ENCODE measurements at places on chromosomes 5 and 9.

GRCh38 chr9:15205632-15206420 lies 101.2 kb downstream of the TTC39B start:
- DNase-seq = no peak

DNA sequence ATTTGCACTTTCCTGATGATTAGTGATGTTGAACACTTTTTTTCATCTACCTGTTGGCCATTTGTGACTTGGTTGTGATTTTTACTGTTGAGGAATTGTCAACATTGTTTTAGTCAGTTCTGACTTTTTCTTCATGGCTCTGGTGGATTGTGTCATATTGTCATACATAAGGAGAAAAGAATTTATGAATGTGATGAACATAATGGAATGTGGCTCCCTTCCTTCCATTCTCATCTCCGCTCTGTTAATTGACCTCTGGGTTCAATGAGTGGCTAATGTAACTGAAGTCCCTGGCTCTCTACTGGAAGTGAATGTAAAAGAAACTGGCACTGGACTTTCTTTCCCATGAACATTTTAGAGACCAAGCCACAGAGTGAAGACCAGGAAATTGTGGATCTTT lies 49.2 kb downstream of the KIAA1958 start:
- DNase-seq = no peak

- DNase-seq = no peak
Measured at GRCh38 chr5:132557478-132558172, 848 bp downstream of the RAD50 start.

DNA sequence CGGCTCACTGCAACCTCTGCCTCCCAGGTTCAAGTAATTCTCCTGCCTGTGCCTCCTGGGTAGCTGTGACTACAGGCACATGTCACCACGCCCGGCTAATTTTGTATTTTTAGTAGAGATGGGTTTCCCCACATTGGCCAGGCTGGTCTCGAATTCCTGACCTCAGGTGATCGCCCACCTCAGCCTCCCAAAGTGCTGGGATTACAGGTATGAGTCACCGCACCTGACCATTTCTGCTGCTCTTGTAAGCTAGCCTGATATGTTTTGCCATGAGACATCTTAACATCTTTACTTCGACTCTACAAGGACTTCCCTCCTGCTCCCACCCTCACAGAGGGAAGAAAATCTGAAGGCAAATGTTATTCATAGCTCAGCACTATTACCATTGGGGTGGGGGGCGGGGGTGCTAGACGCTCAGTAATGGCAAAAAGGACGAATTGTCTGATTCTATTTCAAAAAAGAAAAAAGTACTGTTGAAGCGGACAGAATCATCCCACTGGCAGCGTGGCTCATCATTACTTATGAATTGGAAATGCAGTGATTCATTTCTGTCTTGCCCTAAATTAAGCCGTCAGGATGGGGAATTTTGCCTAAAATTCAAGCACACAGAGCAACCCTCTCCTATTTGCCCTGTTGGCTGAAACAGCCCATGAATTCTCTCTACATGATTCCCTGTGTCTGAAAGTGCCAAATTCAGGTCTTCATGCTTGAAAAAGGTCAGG lies 46.4 kb upstream of the WWC1 start:
- no peak for DNase-seq

DNA sequence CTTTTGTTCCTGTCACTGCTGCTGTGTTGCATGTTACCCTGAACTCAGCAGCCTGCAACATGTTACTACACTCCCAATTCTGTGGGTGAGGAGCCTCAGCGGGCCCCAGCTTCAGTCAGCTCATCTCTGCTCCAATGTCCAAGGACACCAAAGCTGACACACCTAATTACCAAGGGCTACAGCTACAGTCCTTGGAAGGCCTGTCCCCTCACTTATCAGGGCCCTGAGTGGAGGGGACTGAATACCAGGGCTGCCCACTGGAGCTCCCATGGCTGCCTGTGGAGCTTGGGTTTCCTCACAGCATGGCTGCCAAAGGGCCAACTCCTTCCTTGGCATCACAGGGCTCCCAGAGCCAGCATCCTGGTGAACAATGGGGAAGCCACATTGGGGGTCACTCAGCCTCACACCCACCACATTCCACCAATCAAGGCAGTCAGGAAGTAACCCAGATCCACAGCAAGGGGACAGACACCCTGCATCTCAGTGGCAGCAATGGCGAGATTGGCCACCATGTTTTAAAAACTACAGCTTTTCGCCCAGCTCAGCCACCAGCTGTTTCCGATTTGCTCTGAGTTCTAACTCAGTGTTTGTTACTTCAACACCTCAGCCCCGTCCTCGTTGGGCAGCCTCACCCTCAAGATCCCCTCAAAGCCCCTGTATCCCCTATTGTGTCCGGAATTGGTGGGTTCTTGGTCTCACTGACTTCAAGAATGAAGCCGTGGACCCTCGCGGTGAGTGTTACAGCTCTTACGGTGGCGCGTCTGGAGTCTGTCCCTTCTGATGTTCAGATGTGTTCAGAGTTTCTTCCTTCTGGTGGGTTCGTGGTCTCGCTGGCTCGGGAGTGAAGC lies 18.9 kb downstream of the SEMA4D start:
- no peak for DNase-seq

- no peak for DNase-seq
Measured at GRCh38 chr9:127878652-127879390, 1.3 kb upstream of the AK1 start.

DNA sequence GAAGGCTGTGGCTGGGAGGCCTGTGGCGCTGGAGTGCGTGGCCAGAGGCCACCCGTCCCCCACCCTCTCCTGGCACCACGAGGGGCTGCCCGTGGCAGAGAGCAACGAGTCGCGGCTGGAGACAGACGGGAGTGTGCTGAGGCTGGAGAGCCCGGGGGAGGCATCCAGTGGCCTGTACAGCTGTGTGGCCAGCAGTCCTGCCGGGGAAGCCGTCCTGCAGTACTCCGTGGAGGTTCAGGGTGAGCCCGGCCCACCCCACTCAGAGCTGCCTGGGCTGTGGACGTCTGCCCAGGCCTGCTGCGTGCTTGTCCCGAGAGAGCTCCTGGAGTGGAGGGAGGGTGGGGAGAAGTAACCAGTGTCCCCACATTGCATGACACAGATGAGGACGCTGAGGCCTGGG lies 89.2 kb downstream of the HMCN2 start:
- DNase-seq = no peak

- DNase-seq = no peak
Measured at GRCh38 chr9:34551751-34552605, 29.2 kb upstream of the ENHO start.

DNA sequence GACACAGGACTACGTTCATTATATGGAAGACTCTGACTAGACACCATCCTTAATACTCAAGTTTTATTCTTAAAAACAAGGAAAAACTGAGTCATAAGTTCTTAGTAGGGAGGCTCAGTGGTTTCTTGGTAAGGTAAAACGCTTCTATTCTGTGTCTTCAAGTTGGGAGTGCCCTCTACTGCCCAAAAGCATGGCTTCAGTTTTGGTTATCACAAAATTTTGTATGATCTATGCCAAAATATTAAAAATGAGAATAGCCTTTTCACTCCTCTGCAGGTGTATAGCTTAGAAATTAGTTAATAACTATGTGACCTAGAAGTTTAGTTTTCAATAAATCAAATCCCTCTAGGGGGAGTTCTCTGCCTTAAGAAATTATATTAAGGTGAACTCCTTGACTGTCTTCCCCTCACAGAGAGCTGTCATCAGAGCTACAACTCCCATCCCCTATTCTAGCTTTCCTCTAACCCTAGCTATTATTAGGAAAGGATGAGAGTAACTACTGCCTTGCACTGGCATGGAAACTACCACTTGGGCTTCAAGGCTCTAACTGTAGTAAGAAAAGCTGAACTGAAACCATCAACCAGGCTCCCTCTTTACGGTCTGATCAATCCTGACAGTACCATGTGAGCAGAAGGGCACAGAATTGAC lies 189.7 kb downstream of the GNAQ start:
- DNase-seq = no peak

- no peak for DNase-seq
Measured at GRCh38 chr5:39912906-39913305, 488.1 kb upstream of the DAB2 start.

DNA sequence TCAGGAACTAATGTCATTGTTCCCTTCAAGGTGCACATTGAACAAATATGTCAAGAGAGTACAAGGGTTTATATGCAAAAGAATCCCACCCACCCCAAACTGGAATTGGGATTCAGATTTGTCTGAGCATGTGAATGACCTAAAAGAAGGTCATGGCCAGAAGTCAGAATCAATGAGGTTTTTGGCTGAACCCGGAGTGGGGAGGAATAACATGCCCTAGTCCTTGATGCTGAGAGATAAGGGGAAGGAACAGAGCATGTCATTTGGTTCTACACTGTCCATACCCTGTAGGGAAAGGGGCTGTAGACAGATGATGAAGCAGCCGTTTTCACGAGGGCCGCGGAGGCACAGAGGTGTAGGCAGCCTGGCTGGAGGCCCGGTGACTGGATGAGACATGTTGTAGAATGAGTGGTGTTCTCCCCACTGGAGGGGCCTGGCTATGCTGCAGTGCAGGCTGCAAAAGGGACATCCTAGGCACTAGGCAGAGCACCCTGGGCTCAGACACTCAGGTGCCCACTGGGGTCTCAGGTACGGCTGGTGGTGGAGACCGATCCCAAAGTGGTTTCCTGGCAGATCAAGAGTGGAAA lies 65.9 kb downstream of the ZFAND5 start:
- no peak for DNase-seq

- DNase-seq = peak; percentile 48
Measured at GRCh38 chr5:97528941-97529340, 345.9 kb upstream of the RIOK2 start.

DNA sequence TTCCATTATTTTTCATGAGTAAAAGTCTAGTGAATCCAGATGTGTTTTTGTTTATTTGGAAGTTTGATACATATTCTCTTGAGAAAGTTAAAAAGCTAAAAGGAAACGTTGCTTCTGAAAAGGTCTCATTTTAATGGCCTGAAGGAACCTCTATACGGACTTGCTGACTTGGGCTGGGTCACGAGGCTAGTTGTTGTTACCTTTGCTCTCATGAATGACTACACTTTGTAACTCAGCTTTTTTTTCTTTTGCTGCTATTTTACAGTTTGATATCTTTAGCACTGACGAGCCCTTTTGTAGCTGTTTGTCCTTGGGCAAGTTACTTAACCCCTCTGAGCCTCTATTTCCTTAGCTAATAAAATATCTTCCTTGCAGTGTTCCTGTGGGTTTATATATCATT lies 211.5 kb downstream of the PCSK5 start:
- no peak for DNase-seq

DNA sequence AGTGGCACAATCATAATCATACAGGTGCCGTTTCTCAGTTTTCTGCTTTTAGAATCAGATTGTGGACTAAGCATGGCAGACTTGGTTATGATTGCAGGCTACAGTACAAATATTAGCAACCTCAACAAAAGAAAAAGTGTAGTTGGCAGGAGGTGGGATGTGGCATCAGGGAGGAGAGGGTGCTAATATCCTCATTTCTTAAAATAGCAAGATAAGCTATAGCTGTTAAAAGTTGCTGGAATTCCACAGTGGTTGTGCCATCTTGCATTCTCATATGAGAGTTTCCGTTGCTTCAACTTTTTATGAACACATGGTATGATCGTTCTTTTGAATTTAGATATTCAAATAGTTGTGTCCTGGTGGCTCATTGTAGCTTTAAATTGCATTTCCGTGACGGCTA lies 21.4 kb downstream of the PIP5K1B start:
- no peak for DNase-seq
